ENCODE measurements at places on chromosomes 12 and 14. TPM values are rescaled to one million over a fixed set of nuclear protein-coding genes. Genes with fewer than 3 reads are reported as not detected.
A peak's percentile ranks its signal among the peaks of the same experiment; 100 is the strongest.

DNA sequence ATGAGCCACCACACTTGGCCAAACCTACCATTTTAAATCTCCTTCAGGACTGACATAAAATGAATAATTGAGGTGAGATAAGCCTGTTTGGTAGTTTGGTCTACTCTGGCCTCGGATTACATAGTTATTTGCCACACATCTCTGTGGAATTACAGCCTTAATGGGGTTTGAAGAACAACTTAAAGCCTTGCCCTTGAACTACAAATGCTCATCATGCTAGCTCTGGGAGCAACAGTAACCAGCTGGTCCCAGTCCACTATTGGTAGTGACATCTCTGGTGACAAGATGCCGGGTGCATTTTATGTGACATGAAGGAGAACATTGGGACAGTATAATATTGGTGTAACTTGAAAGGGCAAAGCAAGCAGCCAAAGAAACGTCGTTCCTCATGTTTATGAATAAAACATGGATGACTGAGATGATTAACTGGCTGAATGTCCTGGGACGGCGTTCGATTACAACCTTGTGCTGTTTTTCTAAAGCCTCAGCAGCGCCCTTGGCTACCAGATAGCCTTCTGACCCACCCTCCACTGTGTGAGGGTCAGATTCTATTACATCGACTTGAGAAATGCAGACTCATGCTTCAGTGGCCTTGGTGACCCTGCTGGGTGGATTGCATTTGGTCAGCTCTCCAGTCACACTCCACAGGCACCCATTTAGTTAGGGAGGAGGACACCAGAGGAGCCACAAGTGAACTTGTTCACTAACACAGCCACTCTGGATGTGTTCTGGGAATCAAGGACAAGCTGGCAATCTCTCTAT is 41.5 kb downstream of the BEST3 start:
- no peaks in the 10 kb centered on the region for H3K4me1 ChIP-seq
- H3K36me3 ChIP-seq = no peaks in the 10 kb centered on the region
- no peak overlapping the region for H3K4me3 ChIP-seq
- no peak overlapping the region for H3K27ac ChIP-seq
- no peaks in the 10 kb centered on the region for H3K27me3 ChIP-seq

The APOF gene
- not detected for total RNA-seq

DNA sequence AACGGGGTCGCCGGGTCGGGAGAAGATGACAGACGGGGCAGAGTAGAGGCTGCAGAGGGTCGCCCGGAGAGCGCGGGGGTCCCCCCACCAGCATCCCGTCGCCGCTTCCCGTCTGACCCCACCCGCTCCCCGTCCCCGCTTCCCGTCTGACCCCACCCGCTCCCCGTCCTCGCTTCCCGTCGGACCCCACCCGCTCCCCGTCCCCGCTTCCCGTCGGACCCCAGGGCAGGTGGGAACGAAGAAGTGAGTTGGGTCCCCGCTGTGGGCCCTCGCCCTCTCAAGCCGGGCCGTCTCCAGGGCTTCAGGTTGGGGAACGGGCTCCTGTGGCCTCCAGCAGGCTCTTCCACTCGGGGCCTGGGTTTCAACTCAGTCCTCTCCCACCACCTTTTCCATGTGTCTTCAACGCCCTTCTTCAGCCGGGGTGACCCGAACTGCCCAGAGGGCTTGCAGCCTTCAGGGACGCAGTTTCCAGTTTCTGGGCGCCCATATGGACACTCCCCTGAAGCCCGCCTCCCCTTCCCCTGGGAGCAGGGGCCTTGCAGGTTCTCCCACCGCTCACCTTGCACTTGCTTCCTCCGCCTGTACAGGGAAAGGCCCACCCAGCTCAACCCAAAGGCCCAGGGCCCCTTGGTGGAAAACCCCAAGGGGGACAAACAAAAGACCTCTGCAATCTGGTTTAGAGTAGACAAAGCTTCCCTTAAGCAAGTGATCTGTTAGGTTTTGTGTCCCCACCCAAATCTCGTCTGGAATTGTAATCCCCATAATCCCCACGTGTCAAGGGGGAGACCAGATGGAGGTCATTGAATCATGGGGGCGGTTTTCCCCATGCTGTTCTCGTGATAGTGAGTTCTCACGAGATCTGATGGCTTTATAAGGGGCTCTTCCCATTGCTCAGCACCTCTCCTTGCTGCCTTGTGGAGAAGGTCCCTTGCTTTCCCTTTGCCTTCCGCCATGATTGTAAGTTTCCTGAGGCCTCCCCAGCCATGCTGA is 66.5 kb downstream of the TNFAIP2 start:
- H3K27ac ChIP-seq = no peak overlapping the region
- no peaks in the 10 kb centered on the region for H3K4me1 ChIP-seq
- H3K4me3 ChIP-seq = no peak overlapping the region
- no peaks in the 10 kb centered on the region for H3K36me3 ChIP-seq
- DNase-seq = no peak
- peaks cover 62% of the 10 kb centered on the region for H3K27me3 ChIP-seq

- no peaks in the 10 kb centered on the region for H3K36me3 ChIP-seq
- no peak for DNase-seq
- H3K27me3 ChIP-seq = no peaks in the 10 kb centered on the region
- peaks cover 6% of the 10 kb centered on the region for H3K4me1 ChIP-seq
- H3K27ac ChIP-seq = peak overlapping the region; percentile 36
Observed at GRCh38 chr14:70887737-70888499, 19.3 kb upstream of the PCNX1 start.

DNA sequence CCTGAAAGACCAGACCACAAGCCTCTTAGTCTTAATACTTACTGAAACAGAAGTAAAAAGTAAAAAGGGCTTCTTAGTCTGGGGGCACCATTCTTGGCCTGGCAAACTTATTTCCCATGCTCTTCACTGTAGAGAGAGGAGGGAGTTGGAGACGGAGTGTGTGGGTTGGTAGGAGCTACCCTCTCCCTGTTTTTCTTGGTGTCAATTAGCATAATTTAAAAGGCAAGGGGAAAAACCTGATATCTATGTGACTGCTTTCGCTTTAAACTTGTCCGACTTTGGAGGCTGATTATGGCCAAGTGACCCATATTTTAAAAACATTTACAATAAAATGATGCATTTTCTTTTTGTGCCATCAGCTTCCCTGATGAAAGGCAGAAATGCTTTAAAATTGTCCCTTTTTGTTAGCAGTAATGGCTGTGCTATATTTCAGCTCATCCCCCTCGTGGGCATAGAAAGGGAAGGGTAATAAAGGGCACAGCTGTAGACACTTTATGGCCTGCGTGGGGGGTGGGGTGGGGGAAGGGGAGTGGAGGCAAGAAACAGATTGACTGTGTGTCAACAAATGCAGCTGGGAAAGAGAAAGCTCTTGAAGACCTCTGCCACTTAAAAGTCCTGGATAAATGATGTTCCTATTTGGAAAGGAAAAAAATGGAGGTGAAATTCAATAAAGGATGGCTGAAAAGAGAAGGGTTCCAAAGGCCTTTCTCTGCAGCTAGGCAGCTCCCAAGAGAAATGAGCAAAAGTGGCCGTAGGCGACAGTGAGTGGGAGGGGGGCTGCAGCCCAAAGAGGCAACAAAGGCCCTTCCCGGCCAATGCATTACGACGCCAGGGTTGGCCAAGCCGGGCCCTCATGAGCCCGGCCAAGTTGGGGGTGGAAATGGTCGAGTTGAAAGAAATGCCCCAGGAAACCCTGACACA is 57.5 kb upstream of the TMEM263 start:
- no peak overlapping the region for H3K4me3 ChIP-seq
- no peak for DNase-seq
- peaks cover 33% of the 10 kb centered on the region for H3K27me3 ChIP-seq
- no peak overlapping the region for H3K27ac ChIP-seq

DNA sequence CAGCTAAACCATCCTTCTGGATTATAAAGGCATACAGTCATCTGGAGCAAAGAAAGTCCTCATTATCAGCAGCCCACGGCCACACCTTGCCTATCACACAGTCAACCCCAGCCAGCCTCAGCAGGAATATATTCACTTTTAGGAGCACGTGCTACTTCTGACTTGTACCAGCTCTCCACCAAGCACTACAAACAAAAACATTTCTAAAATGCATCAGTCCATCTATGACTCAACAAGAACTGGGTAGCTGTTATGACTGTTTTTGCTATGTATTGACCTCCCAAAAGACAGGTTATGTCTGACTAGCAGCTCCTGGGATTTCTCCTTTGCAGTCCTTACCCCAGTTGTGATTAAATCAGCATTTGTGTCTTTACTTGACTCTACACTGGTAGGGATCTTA is 31.2 kb downstream of the NUAK1 start:
- H3K27me3 ChIP-seq = peaks cover 3% of the 10 kb centered on the region
- H3K27ac ChIP-seq = no peak overlapping the region
- no peaks in the 10 kb centered on the region for H3K36me3 ChIP-seq

DNA sequence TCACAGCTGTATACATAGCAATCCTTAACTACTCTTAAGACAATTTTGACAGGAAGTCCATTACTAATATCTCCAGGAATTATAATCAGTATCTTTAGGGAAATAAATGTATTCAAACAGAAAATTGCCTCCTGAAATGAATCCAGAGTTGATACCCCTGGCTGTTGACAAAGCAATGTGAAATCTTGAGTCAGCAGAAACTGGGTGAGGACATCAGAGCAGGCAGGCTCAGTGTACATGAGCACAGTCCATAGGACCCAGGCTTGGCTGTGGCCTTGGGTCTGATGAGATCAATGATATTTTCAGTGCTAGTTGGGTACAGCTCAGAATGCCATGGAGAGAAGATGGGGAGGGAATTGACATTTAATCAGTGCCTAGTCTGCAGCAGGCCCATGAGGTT is 151.3 kb downstream of the SLC15A4 start:
- H3K36me3 ChIP-seq = no peaks in the 10 kb centered on the region
- no peak overlapping the region for H3K4me3 ChIP-seq
- no peaks in the 10 kb centered on the region for H3K4me1 ChIP-seq
- DNase-seq = no peak
- H3K27me3 ChIP-seq = no peaks in the 10 kb centered on the region

The SELPLG gene
- total RNA-seq = 69.6 TPM

The LRRIQ1 gene
- 0.33 TPM for total RNA-seq

The KRT5 gene
- total RNA-seq = 326 TPM

GRCh38 chr14:72563676-72564075 is 330.2 kb downstream of the DPF3 start:
- DNase-seq = no peak
- H3K27me3 ChIP-seq = no peaks in the 10 kb centered on the region
- H3K4me3 ChIP-seq = no peak overlapping the region
- no peak overlapping the region for H3K27ac ChIP-seq
- H3K36me3 ChIP-seq = no peaks in the 10 kb centered on the region
- H3K4me1 ChIP-seq = peaks cover 9% of the 10 kb centered on the region

GRCh38 chr12:121908702-121909101 is 9.7 kb upstream of the CFAP251 start:
- H3K4me3 ChIP-seq = no peak overlapping the region
- no peaks in the 10 kb centered on the region for H3K27me3 ChIP-seq
- H3K36me3 ChIP-seq = peaks cover 51% of the 10 kb centered on the region
- no peak overlapping the region for H3K27ac ChIP-seq
- no peak for DNase-seq
- H3K4me1 ChIP-seq = no peaks in the 10 kb centered on the region

DNA sequence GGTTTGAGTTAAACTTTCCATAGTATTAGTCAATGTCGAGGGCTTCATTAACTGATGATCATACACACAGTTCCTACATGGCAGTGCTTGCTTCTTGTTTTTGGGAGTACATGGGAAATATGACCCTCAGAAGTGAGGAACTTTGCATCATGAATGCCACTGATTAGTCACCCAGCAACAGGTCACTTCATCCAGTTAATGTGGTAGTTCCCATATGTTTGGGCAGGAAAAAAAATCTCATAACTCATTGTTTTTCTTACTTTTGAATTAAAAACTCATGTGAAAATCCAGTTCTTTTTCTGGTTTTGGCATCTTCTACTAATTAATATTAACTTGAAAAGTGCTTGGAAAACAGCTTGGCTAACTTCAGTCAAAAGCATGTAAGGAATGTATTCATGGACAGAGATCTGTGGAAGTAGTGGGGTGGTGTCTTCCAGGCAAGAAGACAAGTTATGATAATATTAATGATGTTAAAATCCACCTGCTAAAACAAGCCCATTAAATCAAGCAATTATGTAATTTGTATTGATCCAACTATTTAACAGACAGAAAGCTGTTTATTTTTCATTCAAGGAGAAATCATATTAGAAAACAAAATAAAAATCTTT is 309.1 kb upstream of the NAV3 start:
- no peak for DNase-seq
- H3K36me3 ChIP-seq = no peaks in the 10 kb centered on the region
- no peak overlapping the region for H3K4me3 ChIP-seq
- H3K27me3 ChIP-seq = no peaks in the 10 kb centered on the region
- H3K27ac ChIP-seq = no peak overlapping the region

The HNF1A gene
- total RNA-seq = not detected

DNA sequence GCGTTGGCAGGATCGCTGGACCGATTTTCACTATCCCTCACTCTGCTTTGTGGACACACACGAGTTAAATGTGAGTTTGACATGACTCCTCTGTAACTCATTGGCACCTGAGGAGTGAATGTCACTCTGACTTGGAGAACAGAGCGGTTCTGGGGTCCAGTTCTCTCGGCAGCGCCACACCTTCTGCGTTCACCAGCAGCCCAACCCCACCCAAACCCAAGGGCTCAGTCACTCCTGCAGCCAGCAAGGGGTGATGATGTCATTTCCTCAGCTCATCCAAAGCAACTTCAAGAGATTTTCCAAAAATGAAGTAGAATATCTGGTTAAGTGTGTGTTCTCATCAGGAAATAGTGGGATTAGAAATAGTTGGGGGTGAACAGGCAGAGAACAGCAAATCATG is 36.3 kb downstream of the ADGRD1 start:
- no peaks in the 10 kb centered on the region for H3K36me3 ChIP-seq
- H3K4me3 ChIP-seq = no peak overlapping the region
- H3K27me3 ChIP-seq = no peaks in the 10 kb centered on the region
- no peaks in the 10 kb centered on the region for H3K4me1 ChIP-seq

DNA sequence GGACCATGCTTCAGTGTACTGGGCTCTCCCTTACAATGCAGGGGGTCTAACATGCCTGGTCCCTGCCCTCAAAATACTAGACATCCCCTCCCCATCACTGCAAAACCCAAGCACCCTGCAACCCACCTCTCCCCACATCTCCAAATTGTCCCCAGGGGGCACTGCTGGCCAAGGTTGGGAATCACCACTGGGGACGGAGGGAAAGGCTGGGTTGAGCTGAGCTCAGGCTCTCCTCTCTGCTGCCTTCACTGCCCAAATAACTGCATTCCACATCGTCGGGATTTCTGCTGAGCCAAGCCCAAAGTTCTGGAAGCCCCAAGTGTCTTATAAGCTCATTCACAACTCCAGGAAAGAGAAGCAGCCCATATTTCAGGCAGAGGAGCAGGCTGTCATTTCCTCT is 69.6 kb downstream of the NT5DC3 start:
- no peak overlapping the region for H3K4me3 ChIP-seq
- H3K27me3 ChIP-seq = no peaks in the 10 kb centered on the region
- H3K4me1 ChIP-seq = no peaks in the 10 kb centered on the region
- no peak overlapping the region for H3K27ac ChIP-seq
- no peaks in the 10 kb centered on the region for H3K36me3 ChIP-seq

GRCh38 chr14:64053694-64054669 is 201.2 kb downstream of the SYNE2 start:
- H3K4me1 ChIP-seq = no peaks in the 10 kb centered on the region
- no peaks in the 10 kb centered on the region for H3K27me3 ChIP-seq
- H3K4me3 ChIP-seq = no peak overlapping the region
- no peak overlapping the region for H3K27ac ChIP-seq
- DNase-seq = no peak

Data from thymus (tissue), 14 donors.